ENCODE measurements at places on chromosomes 7 and 10. TPM values are rescaled to one million over a fixed set of nuclear protein-coding genes. Genes with fewer than 3 reads are reported as not detected.
A peak's percentile ranks its signal among the peaks of the same experiment; 100 is the strongest.

AKR1B15 gene
- not detected for total RNA-seq

GFRA1 gene
- 51.3 TPM for total RNA-seq

GRID2IP gene
- total RNA-seq: not detected

- no peak for DNase-seq
These were observed 131.1 kb downstream of the DIP2C start for GRCh38 chr10:558364-558763.

GRCh38 chr7:91421018-91421417 lies 156.8 kb downstream of the FZD1 start:
- no peak for DNase-seq

GRCh38 chr10:72729528-72729927 lies 37.6 kb downstream of the MCU start:
- DNase-seq: no peak

TDRD1 gene
- under 0.01 TPM for total RNA-seq

DGKI gene
- total RNA-seq: 3.9 TPM

- DNase-seq: peak; percentile 23
These were observed 1156.3 kb downstream of the SORCS3 start for GRCh38 chr10:105797234-105797890.
